ENCODE measurements at places on chromosomes 11 and 22.

DNA sequence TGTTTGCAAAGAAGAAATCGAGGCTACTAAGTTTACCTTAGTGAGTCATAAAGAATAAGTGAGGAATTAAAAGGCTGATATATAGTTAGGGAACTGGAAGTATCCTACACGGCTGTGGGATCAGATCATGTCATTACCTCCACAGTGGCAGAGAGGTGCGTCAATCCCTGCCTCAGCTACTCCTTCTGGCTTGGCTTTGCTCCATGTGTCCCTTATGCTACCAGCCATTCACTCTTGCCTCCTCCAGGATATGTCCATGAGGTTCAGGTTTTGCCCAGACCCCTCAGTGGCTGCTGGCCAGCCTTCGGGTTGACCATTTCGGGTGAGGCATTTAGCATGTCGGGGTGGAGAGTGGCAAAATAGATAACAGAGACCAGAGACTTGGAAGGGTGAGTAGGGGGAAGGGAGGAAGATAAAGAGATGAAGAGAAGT lies 153.4 kb downstream of the LDLRAD3 start:
- DNase-seq, result no peak

GRCh38 chr22:49785841-49786471 lies 41.7 kb downstream of the BRD1 start:
- no peak for DNase-seq

DNA sequence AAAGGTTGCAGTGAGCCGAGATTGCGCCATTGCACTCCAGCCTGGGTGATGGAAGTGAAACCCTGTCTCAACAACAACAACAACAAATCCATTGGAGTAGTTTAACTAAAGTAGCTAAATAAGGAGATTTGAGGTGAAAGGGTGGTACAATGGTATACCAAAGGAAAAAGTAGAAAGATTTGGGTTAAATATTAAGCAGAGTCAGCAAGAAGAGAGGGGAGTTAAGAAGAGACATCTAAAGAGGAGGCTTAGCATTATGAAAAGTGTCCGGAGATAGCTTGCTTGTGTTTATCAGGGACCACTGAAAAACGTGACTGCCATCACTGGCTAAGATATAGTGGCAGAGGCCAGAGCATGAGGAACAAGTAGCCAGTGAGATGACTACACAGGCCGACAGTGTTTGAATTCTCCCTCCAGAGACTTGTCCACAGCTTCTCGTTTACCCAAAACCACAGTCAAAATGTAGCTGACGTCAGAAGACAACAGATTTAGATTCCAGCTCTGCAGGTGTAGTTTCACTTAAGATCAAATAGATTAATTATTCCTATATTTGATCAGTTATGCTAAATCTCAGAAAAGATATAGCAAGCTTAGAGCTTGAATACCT lies 32.6 kb upstream of the GRK2 start:
- no peak for DNase-seq

GRCh38 chr11:112694813-112695212 lies 266.4 kb upstream of the NCAM1 start:
- DNase-seq, result no peak

GRCh38 chr11:72584939-72585597 lies 89.2 kb downstream of the PDE2A start:
- no peak for DNase-seq

GRCh38 chr22:30561402-30562189 lies 12.9 kb downstream of the GAL3ST1 start:
- no peak for DNase-seq

- no peak for DNase-seq
Observed at GRCh38 chr11:109298865-109299264, 123.1 kb upstream of the C11orf87 start.

GRCh38 chr11:16796311-16796710 lies 57.9 kb downstream of the C11orf58 start:
- DNase-seq, result no peak

DNA sequence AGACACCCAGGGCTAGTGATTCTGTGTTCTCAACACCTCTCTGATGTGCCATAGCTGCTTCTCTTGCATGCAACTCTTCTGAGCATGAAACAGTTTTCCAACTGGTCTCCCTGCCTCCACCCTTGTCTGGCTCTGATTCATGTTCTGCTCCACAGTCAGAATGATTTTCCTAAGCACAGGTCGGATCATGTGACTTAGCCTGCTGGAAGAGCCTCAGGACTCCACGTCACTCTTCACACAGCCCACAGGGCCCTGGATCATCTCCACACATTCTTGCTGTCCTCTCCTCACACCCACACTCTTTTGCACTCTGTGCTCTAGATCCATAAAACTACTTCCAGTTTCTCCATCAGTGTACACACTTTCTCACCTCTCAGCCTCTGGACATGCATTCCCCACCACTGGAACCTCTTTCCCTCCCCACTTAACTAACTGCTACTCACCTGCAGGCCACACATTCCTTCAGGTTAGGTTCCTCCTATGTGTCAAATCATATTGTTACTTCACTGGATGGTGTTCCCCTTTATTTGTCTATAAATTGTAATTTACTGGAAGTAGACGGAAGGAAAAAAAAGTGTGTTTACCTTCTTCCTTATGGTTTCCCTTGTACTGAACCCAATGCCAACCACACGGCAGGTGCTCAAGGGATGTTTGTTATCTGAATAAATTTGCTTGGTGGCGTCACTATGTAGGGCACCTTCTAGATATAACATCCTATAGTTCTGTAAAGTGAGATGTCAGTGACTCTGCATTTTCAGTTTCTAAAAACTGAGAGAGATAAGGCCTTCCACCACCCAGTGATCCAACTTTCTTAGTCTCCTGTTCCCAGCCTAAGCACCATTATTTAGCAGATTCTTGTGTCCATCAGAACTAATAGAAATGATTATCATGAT lies 133.7 kb downstream of the ETS1 start:
- DNase-seq, result no peak

DNA sequence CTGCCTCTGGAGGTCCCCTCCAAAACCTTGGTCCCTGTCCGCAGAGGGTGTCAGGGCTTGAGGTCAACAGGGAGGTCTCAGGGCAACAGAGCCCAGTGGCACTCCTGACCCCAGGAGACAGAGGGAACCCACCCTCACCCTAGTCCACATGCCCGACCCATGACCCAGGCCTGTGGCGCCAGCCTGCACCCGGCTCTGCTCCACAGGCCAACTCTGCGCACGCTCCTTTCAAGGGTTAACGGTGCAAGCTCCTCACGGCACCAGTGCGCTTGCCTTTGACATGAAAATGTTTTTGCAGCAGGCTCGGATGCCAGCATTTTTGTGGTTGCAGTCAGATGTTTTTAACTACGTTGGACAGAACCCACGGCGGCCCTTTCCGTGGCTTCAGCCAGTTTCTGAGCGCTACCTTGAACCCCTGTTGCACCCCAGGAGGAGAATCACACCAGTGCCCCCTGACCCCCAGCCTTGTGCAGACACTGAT lies 68.6 kb downstream of the CDKN1C start:
- DNase-seq, result no peak

- DNase-seq, result no peak
Observed at GRCh38 chr11:19336331-19336730, 95.6 kb upstream of the E2F8 start.

DNA sequence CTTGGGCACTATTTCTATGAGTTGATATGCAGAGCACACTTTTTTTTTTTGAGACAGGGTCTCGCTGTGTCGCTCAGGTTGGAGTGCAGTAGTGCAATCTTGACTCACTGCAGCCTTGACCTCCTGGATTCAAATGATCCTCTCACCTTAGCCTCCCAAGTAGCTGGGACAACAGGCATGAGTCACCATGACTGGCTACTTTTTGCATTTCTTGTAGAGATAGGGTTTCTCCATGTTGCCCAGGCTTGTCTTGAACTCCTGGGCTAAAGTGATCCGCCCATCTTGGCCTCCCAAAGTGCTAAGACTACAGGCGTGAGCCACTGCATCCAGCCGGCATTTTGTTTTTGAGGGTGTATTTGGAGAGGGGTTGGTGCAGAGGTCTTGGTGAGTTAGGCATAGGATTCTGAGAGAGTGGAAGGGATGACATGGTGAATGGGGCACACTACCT lies 29.9 kb upstream of the MTCH2 start:
- DNase-seq, result no peak

Measured in left renal cortex interstitium (tissue), 4 donors.